OCI-LY7 (cell line): ENCODE measurements at places on chromosomes 1 and 21.

GRCh38 chr1:226404063-226404903 lies 3.6 kb downstream of the PARP1 start:
- peak; percentile 44 for DNase-seq

- DNase-seq: no peak
Observed at GRCh38 chr1:221099747-221100595, 220.7 kb downstream of the HLX start.

DNA sequence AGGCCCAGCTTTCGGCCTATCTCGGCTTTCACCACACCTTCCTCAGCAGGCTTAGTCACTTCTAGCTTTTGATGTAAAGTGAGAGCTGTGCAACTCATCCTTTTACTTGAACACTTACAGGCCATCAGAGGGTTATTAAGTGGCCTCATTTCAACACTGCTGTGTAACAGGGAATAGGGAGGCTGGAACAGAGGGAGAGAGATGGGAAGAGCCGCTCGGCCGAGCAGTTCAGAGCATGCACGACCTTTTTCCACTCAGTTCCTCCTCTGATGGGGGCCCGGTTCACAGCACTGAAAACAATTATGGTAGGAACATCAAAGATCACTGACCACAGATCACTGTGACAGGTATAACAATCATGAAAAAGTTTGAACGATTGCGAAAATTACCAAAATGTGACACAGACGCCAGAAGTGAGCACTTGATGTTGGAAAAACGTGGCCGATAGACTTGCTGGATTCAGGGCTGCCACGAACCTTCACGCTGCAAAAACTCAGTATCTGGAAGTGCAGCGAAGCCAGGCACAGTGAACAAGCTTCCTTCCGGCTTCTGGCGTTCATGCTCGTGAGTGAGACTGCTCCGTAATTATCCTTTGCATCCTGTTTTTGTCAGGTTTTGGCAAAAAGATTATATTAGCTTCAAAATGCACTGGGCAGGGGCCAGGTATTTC lies 28.6 kb downstream of the AGPAT3 start:
- DNase-seq: no peak

DNA sequence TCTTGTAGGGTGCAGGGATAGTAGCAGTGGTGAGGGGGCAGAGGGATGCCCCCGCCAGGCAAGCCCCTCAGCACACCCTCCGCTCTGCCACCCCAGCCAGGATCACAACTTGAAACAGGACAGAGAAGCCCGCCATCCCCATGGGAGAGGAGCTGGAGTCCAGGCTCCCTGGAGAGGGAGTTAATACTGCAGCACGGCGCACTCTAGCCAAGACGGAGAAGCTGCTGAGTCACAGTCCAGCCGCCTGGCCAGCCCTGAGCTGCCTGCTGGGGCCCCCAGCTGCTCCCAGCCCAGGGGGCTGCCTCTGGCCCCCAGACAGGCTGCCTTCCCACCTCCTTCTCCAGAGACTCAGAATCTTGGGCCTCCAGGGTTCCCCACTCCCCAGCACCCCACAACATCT lies 87.2 kb downstream of the SYT2 start:
- no peak for DNase-seq

DNA sequence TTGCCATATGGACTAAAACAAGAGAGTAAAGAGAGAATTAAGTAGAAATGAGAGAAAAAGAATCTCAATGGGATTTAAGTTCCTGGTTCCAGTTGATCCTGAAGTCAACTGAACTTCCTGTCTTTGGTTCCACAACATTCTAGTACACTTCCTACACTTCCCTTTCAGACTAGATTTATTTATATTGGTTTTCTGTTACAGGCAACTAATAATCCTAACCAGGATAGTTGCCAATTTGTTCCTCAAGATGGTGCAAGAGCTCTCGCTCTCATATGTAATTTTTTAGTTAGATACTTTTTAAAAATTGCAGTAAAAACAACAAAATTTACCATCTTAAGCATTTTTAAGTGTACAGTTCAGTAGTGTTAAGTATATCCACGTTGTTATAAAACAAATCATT lies 28.8 kb upstream of the TRIM45 start:
- DNase-seq: no peak

DNA sequence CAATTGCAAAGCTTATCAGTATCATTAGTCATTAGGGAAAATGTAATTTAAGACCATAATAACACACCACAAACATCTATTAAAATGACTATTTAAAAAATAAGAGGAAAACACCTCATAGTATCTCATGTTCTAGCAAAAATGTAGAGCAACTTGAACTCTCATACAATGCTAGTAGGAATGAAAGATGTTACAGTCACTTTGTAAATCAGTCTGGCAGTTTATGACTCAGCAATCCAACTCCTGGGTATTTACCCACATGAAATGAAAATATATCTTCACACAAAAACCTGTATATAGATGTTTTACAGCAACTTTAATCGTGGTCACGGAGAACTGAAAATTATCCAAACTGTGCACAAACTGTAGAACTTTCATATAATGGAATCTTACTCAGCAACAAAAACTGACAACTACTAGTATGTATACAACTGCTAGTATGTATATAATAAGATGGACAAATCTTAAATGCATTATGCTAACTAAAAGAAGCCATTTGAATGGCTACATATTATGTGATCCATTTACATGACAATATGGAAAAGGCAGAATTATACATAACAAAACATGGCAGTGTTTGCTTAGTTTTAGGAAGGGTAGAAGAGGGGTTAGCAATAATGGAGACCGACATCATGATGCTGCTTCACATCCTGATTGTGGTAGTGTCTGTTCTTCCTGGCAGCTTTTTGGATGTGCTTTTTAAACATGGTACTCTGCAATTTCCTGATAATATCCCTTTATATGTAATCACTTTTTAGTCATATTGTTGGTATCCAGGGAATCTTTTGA lies 267.0 kb downstream of the KCTD3 start:
- DNase-seq: no peak

DNA sequence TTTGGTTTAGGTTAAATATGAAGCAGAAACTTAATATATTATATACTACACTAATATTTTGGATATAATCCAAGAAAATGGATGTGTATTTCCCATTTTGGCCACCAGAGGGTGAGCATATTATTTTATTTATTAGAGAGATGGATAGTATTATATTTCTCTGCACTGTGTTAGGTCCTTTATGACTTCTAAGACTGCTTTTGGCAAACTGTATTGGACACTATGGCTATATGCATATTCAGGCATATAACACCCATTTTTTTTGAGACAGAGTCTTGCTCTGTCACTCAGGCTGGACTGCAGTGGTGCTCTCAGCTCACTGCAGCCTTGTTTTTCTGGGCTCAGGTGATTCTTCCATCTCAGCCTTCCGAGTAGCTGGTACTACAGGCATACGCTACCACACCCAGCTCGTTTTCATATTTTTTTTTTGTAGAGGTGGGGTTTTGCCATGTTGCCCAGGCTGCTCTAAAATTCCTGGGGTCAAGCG lies 17.8 kb upstream of the PGM1 start:
- DNase-seq: peak; percentile 41

DNA sequence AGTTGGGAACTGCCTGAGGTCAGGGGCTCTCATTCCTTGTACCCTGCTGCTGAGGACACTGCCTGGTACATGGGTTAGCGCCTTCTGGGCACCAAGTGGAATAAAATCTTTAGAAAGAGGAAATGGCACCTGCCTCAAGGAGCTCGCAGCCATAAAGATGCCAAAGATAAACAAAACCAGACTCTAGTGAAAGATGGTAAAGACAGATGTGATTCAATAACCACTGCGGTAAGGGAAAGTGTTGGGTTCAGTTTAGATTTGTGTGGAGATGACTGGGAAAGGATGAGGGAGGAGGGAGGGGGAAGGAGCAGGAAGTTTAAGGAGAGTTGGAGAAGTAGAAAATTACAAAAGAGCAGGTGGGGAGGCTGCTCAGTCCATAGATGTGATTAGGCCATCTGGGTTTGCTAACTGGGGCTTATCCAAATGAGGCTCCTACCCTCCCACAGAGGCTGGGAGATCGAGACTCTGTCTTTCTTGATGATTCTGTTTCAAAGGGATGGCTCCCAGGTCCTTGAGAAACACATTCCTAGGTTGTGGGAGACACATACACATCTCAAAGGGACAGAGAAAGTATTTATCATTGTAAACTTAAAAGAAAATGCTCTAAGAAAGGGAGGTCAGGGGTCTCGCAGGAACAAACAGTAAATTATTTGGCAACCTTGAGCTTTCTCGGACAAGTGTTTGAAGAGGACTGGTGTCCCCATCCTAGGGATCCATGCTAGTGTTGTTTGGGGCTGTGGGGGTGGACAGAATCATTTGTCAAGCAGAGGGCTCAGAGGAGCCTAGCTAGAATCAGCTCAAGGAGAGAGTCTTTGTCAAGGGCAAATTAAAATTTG lies 65.7 kb upstream of the MORC3 start:
- peak; percentile 72 for DNase-seq

- DNase-seq: no peak
Observed at GRCh38 chr1:102241431-102242338, 245.0 kb upstream of the OLFM3 start.

- DNase-seq: no peak
Observed at GRCh38 chr1:237959838-237960237, 69.1 kb upstream of the ZP4 start.

- no peak for DNase-seq
Observed at GRCh38 chr1:166514067-166514466, 325.2 kb upstream of the POGK start.

DNA sequence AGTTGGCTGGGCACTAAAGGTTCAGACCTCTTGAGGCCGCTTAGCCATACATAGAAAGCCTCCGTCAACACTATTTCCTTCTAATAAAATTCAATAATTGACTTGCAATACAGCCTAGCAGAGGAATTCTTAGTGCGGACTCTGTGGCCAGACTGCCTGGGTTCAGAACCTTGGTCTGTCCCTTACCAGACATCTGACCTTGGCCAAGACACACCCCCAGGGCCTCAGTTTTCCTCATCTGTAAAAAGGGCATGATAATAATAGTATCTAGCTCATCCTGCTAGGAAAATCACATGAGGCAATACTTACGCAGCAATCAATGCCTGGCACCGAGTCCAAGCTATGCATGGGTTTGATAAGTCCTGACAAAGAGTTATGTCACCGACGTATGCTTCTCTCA lies 148.2 kb upstream of the SOD1 start:
- DNase-seq: no peak

- no peak for DNase-seq
Observed at GRCh38 chr1:162219461-162219860, 150.0 kb downstream of the NOS1AP start.

DNA sequence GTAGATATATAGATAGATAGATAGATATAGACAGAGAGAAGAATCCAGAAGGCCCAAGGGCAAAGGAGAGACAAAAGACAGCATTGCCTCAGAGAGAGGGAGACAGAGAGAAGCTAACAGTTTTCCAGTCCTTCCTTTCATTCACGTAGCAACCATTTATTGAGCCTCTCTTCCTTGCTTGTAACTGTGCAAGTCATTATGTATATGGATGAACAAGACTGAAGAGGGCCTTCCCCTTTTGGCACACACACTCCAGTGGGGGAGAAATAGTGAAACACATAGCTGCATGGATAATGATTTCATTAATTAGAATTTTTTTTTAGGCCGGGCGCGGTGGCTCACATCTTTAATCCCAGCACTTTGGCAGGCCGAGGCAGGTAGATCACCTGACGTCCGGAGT lies 74.8 kb upstream of the PUM1 start:
- no peak for DNase-seq

GRCh38 chr1:87212431-87213134 lies 116.1 kb upstream of the LMO4 start:
- DNase-seq: no peak

DNA sequence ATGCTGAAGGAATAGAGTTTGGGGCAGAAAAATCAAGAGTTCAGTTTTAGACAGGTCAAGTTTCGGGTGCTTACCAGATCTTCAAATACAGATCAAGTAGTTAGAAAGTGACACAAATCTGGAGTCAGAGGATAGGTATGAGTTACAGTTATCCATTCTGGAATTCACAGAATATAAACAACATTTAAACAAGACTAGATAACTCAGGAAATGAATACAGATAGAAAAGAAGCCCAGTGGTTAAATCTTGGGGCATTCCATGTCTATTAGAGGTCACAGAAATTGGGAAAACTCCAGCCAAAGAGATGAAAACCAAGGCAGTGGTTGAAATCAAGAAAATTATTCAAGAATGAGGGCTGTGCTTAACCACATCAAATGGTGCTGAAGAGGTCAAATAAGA lies 187.0 kb upstream of the HP1BP3 start:
- no peak for DNase-seq

DNA sequence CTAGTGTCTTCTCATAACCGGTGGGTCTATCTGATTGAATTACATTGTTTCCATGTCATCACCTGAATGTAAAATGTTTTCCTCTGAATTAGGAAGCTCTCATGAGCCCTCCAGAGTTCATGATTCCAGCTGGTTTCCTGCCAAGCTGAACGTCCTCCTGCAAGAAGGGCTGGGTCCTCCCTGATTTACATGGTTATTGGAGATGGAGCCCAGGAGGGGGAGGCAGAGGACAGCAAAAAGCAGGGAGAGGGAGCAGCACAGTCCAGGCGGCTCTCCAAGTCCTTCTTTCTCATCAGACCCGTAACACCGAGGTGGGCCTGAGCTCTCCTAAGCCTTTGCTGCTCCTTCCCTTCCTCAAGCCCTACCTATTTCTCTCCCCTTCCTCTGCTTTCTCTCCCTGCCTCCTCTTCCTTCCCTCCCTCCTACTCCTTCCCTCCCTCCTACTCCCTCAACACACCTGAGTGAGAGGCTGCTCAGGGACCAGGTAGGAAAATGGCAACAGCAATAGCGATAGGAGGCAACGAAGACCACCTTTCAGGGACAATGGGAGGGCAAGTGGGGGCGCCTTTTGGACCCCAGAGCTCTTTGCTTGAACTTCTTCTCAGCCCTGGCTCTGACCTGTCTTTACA lies 265.9 kb downstream of the PRDM2 start:
- peak; percentile 20 for DNase-seq

GRCh38 chr1:56845343-56845742 lies 9.3 kb upstream of the C8A start:
- DNase-seq: no peak

DNA sequence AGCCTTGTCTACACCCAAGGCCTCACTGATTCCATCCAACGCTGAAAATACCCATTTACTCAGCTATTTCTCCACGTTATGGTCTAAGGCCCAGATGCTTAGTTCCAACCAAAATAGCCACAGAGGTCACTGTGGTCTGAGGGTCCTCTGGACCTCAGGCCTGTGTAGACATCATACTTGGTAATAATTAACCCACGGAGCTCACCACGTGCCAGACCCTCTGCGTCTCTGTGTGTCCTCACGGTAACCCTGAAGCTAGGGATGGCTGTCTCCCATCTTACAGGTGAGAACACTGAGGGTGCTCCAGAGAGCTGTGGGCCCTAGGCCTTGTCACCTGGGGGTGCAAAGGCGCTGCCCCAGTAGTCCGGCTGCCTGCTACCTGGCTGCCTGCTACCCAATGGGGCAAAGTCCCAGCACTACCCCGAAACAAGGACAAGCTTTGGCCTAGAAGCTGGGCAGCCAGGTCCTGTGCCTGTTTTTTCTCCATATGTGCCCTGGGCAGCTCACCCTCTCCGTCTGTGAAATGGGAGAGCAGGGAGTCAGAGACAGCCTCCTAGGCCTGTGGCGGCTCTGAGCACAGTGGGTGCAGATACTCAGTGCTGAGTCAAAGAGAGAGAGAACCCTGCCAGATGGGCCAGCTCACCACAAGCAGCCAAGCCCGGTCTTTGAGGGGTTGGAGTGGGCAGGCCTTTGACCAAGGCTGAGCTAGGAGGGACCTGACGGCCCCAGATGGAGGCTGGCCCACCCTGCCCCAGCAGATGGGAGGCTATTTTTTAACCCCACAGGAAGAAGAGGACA lies 17.0 kb upstream of the RUNX3 start:
- no peak for DNase-seq
